ENCODE measurements at places on chromosomes 4 and X.

DNA sequence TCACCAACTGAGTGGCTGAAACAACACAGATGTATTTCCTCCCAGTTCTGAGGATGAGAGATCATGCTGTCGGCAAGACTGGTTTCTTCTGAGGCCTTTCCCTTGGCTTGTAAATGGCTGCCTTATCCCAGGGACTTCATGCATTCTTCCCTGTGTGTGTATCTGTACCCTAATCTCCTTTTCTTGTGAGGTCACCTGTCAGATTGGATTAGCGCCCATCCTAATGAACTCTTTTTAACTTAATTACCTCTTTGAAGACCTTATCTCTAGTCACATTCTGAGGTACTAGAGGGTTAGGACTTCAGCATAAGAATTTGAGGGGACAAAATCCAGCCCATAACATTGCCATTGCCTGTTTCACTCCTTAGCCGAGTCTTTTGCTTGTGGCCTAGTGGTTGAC, 59.5 kb upstream of the TMEM150C start:
- peak; percentile 51 for DNase-seq

GRCh38 chr4:2259541-2260343, 2.2 kb downstream of the MXD4 start:
- no peak for DNase-seq

GRCh38 chrX:16039834-16040233, 83.5 kb upstream of the GRPR start:
- DNase-seq, result no peak

DNA sequence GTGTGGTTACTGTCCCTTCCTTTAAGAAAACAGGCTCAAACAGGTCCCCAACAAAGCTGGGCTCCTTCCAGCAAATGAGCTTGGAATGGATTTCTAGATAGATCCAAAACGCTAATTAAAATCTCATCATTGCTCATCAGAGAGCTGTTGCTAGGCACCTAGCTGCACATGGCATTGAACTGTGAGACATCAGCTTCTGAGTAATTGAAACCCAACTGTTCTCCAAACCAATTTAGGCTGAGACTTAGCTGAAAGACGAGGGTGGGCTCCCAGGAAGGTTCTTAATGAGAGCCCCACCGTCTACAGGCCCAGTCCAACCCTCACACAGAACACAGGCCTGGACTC, 59.1 kb downstream of the FAM184B start:
- no peak for DNase-seq

GRCh38 chrX:154649503-154650220, 3.7 kb downstream of the CTAG2 start:
- no peak for DNase-seq

DNA sequence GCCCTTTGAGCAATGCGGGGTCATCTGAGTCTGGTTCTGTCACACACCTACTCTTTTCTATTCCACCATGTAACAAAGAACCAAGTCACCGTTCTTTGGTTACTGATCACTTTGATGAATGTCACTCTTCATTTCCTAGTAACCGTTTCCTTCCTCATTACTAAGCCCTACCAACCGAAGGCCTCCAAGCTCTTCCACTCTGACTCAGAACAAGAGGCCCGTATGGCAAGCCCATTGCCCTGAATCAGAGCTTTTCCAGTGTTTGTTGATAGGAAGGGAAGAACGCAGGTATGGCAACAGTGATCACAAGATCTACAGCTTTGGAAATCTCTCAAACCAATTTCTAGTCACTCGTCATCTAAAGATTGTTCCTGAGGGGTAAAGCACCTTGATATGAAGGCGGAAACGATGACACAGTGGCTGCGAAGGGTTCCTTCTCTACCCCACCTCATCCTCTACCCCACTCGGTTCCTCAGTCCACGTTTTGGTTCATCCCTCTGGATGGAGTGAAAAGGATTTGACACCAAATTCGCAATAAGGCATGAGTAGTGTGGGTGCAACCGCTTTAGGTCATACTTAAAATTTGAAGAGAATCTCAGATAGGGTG, 28.0 kb upstream of the CD40LG start:
- DNase-seq, result no peak

DNA sequence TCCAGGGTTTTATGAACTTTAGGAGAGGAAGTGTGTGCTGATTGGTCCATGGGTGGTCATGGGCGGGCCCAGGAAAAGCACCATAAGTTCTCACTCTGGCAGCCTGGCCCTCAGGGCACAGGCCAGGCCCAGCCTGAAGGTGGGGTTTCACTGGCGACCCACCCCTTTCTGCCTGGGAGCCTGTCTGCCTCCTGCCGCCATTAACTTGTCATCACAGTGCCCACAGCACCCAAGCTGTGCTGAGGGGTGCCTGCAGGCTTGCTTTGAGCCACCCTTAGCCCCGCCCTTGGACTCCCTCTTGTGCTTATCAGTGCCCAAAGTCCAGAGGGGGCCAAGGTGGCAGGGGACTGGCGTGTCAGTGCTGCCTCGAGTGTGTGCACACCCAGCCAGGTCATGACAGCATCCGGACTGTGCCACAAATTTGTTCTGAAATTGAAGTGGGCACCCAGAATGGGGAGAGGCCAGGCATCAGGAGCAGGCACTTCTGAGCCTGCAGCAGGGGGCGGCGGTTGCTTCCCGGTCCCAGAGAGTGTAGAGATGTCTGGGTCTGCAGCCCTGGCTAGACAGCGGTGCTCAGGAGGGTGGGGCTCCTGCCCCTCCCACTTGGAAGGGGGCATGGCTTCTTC, 455.6 kb downstream of the TMA16 start:
- DNase-seq, result no peak

DNA sequence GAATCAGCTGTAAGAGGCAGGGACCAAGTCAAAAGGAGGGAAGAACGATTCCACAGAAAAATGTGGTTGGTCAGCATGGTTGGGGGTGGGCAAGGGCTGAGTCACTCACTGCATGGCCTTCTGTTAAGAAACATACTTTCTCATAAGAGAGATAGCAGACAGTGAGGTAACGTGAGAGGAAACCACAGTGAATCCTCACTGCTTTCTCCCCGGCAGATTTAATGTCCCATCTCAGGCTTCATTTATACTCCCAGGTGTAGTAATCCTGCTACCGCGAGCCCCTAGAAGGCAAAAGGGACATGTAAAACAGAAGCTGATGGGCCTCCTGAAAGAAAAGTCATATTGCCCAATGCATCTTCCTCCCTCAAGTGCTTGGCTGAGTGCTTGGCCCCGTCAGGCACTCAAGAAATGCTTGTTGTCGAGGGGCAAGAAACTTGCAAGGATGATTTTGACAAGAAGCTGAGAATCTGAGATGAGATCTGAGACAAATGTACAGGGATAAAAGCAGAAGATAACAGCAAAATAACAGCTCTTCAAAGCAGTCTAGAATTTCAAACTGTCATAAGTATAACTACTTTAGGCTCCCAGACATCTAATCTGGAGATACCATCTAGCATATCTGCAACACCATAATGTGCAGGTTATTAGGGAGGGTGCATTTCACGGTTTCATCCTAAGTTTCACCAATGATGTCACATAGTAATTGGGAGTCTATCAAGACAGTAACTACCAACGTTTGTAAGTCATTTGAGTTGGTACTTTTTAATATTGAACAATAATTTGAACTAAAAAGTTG, 40.2 kb downstream of the SH3KBP1 start:
- no peak for DNase-seq

DNA sequence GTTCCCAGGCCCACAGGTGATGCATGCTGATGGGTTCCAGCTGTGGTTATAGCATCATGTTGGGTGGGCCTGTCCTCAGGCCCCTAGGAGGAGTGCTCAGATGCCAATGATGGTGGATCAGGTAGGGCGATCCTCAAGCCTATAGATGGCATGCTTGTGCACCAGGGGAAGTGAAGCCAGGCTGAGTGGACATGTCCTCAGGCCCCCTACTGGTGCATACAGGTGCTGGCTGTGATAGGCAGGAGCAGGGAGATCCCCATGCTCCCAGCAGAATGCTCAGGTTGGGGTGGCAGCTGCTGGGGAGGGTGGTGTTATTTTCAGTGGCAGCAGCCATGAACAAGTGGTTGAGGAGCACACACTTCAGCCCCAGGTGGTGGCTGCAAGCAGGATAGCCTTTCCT, 96.0 kb downstream of the SMARCA1 start:
- no peak for DNase-seq

GRCh38 chrX:104427693-104428092, 138.3 kb upstream of the IL1RAPL2 start:
- no peak for DNase-seq
